Activated T-helper 2 cell treated with anti-CD3 and anti-CD28 coated beads, Interferon-gamma antibody, Interleukin-2, Interleukin-4, amounts not matched to agents 10 μg/mL and 5 μg/mL and 100 μg/mL, durations not matched to agents 14 hours and 24 hours and 36 hours (primary cell): ENCODE measurements at places on chromosomes 2 and 18. TPM values are rescaled to one million over a fixed set of nuclear protein-coding genes. Genes with fewer than 3 reads are reported as not detected.

IFT172 gene
- total RNA-seq: 16.4 and 18.8 TPM in 2 replicates

GRCh38 chr2:233638836-233639235 lies 2.6 kb downstream of the UGT1A10 start:
- peaks cover 19% of the 10 kb centered on the region for H3K27me3 ChIP-seq
- DNase-seq: no peak
- H3K4me1 ChIP-seq: no peaks in the 10 kb centered on the region
- no peak overlapping the region for H3K27ac ChIP-seq
- H3K36me3 ChIP-seq: no peaks in the 10 kb centered on the region
- H3K4me3 ChIP-seq: no peak overlapping the region

SLC23A3 gene
- total RNA-seq: 1.3 and 1.9 TPM in 2 replicates

DNA sequence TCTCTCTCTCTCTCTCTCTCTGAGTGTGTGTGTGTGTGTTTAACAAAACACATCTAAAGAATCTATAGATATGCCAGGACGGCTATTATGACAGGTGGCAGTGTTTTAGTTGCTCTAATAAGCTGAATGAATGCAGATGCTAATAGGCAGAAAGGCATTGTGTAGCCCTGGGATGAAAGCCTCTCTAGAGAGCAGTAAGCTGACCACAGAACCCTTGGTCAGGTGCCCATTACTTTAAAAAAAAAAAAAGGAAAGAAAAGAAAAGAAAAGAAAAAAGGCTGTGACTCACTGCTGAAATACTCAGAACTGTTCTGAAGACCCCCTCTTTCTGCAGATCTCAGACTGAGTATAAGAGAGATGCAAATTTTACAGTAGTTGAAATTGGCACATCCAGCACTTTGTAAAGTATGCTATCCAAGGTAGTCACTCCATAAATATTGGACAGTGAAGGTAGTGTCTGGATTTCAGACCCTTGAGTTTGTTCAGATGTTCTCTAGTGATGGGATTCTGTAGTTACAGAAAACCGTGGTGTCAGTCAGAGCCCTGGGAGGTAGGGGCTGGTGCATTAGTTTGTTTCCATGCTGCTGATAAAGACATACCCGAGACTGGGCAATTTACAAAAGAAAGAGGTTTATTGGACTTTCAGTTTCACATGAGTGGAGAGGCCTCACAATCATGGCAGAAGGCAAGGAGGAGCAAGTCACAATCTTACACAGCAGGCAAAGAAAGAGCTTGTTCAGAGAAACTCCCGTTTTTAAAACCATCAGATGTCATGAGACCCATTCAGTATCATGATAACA lies 30.9 kb downstream of the OSBPL6 start:
- no peaks in the 10 kb centered on the region for H3K36me3 ChIP-seq
- no peak overlapping the region for H3K4me3 ChIP-seq
- H3K27me3 ChIP-seq: peaks cover 11% of the 10 kb centered on the region
- DNase-seq: no peak
- H3K27ac ChIP-seq: no peak overlapping the region

ACADL gene
- total RNA-seq: not detected in 2 replicates

DNA sequence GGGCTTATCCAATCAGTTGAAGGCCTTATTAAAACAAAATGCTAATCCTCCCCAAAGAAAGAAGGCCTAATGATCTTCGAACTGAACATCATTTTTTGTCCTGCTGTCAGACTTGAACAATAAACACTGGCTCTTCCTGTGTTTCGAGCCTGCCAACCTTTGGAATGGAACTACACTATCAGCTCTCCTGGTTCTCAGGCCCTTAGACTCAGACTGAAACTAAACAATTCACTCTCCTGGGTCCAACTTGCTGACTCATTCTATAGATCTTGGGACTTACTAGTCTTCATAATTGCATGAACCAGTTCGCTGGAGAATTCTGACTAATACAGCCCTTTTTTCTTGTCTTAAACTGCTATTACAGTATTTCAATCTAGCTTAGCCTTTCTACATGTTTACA lies 235.2 kb downstream of the LNPK start:
- H3K27ac ChIP-seq: no peak overlapping the region
- no peak for DNase-seq
- H3K27me3 ChIP-seq: no peaks in the 10 kb centered on the region
- no peaks in the 10 kb centered on the region for H3K36me3 ChIP-seq

RNF152 gene
- total RNA-seq: 0.21 TPM in 2 replicates
